Stimulated activated CD8-positive, alpha-beta memory T cell treated with anti-CD3 and anti-CD28 coated beads, Interleukin-2, amount 100 ng/mL, for 48 hours (primary cell): ENCODE measurements at places on chromosomes 2 and 18.

DNA sequence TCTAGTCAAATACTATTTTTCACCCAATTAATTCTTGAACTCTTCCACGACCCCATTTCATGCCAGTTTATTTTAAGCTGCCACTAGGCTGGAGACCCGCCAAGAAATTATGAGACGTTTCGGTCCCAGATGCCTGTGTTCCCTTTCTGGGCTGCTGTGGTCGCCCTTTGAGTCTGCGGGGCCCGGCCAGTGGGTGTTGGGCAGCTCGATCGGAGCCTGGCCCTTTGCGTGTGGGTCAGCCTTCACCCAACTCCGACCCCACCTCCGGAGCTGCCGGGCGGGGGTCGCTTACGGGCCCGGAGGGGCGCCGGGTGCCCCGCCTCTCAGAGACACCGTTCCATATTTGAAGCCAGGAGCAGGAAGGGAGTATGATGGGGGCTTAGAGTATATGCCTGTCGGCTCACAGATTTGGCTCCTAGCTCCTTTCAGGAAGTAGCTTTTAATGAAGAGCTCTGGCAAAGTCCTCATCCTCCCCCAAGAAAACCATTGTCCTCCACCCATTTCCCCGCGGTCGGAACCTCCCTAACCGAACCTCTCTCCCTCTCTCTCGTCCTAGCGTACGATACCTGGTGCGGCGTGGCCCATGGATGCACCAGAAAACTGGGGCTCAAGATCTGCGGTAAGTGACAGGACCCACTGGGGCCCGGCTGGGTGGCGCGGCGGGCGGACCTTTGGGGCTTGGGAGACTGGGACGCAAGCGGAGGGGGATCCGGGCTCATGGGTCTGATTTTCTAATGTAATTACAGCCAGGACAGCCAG is 5.0 kb downstream of the GAD1 start:
- DNase-seq, result no peak

DNA sequence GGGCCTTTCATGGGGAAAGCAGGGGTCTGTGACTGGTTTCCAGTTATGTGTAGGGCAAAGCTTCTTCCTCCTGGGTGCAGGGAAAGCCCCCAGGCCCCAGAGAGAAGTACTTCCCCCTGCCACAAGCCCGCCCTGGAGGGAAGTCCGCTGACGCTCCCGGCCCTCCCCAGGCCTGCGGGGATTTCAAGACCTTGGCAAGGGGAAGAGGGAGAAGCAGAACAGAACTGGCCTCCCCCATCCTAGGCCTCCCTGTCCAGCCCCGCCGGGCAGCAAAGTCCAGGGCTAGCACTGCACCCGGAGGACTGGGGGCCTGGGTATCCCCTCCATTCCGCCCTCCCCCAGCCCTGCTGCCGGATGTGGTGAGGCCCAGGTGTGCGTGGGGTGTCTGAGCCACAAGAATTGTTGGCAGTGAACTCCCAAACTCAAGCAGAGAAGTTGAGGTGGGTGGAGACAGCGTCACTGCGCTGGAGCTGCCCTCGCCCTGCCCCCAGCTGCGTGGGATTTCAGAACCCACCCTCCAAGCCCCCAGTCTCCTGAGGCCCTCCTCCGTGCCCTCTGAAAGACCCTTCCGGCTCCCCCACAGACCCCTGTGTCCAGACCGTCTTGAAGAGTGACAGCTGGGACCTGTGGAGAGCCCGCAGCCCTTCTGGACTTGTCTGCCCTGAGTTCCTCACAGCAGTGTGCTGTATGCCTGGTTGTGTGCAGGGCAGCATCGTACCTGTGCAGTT is 1.1 kb upstream of the DUSP2 start:
- peak; percentile 85 for DNase-seq

GRCh38 chr2:19648583-19648982 is 253.2 kb downstream of the TTC32 start:
- DNase-seq, result no peak

- no peak for DNase-seq
Observed at GRCh38 chr2:176507786-176508185, 238.5 kb downstream of the MTX2 start.

DNA sequence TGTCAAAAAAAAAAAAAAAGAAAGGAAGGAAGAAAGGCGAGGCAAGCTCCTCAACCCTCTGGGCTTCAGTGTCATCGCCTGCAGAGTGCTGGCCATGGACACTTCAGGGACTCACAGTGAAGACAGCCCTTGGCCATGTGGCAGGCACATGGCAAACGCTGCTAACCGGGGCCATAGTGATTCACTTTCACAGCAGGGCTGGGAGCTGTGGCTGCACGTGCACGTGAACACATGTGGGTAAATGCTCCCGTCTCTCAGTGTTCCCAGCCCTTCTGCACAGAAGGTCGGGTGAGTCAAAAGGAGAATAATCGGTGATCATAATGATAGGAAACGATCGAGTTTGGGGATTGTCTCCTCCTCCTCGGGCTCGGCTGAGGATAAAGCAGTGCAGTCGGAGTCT is 46.1 kb upstream of the UBE2F start:
- DNase-seq, result no peak

GRCh38 chr2:3264010-3264744 is 113.4 kb downstream of the EIPR1 start:
- DNase-seq, result no peak

- DNase-seq, result no peak
Observed at GRCh38 chr2:226818930-226819329, 16.9 kb upstream of the RHBDD1 start.

DNA sequence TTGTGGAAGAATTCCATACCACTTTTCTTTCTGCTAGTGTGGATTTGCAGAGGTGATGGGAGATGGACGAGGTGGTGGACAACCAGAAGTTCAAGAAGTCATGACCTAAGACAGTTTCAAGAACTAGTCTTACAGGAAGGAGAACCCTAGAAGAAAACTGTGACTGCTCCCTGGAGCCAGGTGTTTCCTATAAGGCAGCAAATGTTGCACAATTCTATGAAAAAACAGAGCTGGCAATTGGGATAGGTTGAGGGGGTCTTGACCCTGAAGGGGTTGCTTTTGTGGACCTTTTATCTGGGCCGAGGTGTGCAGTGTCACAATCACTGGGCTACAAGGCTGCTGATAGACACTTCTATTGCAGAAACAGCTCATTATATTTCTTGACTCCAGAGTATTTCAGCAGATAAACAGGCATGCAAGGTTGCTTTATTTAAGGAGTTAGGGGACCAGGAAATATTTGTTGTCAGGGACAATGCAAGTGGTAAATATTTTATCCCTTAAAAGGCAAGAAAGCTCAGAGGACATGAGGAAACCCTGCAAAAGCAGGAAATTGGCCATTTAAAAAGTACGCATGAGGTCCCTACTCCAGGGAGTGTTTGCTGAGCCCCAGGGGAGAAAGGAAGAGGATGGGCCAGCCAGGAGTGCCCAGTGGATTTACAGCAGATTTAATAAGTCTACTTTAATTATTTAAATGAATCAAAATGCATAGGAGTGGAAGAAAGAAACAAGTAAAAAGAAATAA is 22.9 kb downstream of the APCDD1 start:
- no peak for DNase-seq

DNA sequence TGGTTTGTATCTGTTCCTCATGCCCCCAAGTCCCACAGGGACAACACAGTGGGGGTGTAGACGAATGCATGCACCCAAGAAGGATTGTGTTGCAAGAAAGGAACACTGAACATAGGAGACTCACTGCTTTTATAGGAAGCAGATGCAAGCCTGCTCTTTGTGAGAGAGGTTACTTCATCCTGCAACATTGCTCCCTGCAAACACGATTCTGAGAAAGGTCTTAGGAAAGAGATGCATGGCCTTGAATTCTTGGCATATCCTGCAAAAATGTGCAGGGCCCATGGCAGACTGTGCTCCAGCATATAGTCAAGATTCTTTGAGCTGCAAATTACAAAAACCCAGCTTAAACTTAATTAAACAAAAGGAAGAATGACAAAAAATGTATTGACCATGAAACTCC is 312.2 kb upstream of the MGAT5 start:
- no peak for DNase-seq

DNA sequence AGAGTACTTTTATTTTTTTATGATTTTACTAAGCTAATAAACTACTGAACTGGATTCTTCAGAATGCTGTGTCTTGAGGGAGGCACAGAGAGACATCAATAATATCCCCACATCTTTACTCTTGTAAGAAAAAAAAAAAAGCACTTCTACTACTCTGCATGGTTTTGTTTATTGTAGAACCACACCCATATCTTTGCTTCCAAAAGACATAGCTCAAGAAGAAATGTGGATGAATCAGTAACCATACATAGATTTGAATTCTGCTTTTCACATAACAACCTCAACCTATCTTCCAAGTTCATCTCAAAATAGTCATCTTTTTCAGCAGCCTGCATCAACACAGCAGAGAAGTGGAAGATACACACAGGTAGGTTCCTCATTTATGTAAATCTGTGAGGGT is 12.2 kb upstream of the COL5A2 start:
- no peak for DNase-seq
